ENCODE measurements at places on chromosomes 16 and 17.
A peak's percentile ranks its signal among the peaks of the same experiment; 100 is the strongest.

DNA sequence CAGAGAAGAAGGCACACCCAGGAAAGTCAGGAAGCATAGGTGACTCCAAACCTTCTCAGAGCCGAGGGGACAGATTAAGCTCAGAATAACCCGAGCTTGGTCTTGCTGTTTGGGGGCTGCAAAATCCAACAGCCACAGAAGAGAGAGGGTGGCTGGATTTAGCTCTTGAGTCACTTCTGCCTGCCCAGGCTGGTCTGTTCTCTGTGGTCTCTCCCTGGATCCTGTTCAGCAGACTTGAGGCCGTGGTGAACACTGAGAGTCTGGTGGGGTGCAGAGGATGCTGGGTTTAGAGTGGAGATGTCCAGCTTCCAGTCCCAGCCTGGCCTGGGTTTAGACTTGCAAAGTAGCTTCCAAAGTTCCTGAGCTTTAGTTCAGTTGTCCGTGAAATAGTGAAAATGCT is 8.8 kb downstream of the SLC26A11 start:
- no peak for DNase-seq

DNA sequence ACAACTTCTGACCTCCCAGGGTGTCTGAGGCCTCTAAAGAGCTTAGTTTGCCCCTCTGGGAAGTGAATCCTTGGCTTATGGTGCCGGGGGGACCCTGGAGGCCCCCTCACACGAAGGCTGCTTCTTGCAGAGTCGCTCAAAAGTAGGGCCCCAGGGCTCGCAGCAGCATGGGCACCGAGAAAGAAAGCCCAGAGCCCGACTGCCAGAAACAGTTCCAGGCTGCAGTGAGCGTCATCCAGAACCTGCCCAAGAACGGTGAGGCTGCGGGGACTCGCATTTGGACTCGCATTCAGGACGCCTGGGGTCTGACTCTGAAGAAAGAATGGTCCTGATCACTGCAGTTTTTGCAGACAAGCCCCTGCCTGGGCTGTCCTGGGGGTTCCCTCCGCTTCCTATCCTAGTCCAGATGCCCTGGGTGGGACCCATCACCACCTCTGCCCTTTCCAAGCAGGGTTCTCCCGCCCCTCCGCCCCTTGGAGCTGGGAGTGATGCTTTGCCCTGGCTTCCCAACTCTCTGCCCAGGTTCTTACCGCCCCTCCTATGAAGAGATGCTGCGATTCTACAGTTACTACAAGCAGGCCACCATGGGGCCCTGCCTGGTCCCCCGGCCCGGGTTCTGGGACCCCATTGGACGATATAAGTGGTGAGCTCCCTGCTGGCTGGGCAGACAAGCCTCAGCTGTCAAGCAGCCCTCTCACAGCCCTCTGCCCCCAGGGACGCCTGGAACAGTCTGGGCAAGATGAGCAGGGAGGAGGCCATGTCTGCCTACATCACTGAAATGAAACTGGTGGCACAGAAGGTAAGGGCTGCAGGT is 698 bp downstream of the ACBD4 start:
- DNase-seq, result no peak

DNA sequence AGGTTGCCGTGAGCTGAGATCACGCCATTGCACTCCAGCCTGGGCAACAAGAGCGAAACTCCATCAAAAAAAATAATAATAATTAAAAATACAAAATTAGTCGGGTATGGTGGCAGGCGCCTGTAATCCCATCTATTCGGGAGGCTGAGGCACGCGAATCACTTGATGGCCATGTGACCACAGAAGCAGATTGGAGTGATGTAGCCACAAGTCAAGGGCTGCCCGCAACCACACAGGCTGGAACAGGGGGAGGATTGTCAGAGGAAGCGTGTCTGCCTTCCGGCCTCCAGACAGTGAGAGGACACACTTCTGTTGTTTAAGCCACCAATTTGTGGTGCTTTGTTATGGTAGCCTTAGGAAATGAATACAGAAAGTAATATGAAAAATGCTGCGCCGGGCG is 11.8 kb upstream of the NAGS start:
- no peak for DNase-seq

DNA sequence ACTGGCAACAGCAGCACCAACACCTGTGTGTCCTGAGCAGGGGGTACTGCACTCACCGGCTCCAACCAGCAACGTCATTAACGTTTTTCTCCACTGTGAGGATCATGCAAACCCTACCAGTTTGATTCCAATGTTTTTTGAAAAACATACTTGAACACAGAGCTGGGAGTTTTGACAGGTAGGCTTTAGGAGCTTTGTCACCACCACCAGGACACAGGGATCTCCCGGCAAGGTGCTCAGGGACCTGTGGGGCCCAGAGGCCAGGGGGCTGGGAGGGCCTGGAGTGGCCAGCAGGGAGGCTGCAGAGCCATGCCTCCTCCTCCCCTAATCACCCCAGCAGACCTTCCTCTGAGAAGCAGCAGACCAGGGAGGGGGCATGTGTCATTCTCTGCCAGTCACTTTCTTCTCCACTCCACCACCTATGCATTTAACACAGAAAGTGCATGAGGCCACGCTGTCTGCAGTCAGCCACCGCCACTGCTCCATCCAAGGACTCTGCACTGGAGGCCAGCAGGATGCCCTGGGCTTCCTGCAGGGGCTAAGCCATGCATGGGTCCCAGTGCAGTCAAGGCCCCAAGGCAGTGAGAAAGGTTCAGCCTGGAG is 768.2 kb downstream of the KCNJ18 start:
- no peak for DNase-seq

DNA sequence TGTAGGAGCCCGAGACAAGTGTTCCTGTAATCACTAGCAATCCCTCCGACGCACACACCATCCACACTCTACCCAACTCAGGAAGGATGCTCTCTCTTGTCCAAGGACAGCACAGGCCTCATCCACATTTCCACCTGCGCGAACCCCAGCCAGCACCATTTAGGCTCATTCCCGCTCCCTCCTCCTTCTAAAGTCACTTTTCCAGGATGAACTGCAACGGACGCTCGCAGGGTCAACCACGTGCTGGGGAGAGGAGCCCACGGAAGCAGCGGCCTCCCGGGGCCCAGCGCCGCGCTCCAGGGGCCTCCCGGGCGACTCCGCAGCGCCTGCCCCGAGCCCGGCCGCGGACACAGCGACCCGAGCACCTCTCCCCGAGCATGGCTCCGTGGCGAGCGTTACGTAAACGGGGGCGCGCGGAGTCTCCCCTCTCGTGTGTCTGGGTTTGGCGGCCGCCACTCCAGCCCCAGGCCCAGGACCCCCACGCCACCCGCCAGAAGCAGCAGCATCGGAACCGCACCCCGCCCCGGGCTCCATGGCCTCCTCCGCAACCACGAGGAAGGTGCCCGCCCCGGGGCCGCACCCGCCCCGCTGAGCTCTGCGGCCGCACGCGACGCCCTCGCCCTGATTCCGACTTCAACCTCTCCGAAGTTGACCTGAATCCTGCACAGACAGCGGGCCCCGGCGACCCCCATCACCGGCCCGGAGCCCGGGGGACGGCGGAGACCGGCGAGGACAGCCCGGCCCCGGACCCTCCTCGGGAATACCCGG is 668 bp downstream of the USP36 start:
- peak; percentile 14 for DNase-seq

DNA sequence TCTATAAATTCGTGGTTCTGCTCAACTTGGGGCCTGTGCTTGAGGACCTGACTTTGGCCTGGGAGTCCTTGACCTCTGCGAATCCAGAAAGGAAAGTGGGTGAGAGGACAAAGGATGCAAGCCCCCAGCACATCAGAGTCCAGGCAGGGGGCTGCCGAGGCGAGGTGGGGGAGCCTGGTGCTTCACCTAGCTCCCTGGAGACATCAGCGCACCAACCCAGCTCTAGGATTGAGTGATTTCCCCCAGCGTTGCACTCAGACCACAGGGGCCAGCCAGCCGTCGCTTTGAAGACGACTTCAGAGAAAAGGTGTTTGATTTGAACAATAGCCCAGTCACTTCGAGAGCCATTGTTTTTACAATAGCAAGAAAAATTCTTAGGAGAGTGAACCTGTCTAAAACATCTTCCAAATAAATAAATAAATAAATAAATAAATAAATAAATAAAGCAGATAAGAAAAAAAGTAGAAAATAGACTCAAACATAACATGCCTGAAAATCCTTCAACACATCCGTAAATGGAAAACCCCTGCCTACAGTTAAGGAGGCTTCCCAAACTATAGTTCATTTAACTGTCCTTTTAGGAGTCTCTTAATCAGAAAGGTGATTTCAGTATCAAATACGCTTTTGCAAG is 180.9 kb downstream of the RBFOX3 start:
- no peak for DNase-seq

GRCh38 chr17:69960755-69961154 is 114.3 kb upstream of the KCNJ16 start:
- DNase-seq, result no peak

GRCh38 chr17:65039336-65039988 is 17.1 kb downstream of the GNA13 start:
- DNase-seq, result no peak

GRCh38 chr17:77609553-77610517 is 348.7 kb upstream of the TNRC6C start:
- peak; percentile 15 for DNase-seq

GRCh38 chr17:20080513-20080912 is 71.4 kb downstream of the SPECC1 start:
- no peak for DNase-seq

DNA sequence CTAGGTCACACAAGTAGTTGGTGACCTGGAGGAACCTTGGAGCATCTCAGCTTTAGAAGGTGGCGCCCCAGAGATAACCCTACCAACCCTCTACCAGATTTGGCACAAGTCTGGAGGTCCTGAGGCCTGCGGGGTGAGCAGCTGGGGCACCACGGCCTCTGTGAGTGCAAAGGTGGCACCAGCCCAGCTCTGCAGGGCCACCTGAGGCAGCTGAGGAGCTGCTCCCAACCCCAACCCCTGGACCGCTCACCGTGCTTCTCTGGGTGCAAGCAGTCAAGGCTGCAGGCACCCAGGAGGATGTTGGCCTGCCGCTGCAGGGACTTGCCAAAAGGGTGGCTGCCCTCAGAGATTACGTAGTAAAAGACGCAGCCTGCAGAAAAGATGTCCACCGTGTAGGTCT is 28.4 kb upstream of the ICAM2 start:
- DNase-seq, result no peak

Measured in stimulated activated CD8-positive, alpha-beta memory T cell treated with anti-CD3 and anti-CD28 coated beads, Interleukin-15, amount 100 ng/mL, for 1 hour (primary cell).